ENCODE measurements at places on chromosomes 7 and 10. TPM values are rescaled to one million over a fixed set of nuclear protein-coding genes. Genes with fewer than 3 reads are reported as not detected.

PROSER2 gene
- 0.29 TPM for total RNA-seq

TEX36 gene
- not detected for total RNA-seq

LRIT1 gene
- not detected for total RNA-seq

PNLIPRP1 gene
- total RNA-seq, result not detected

SEPTIN14 gene
- total RNA-seq, result not detected

SUN3 gene
- 0.97 TPM for total RNA-seq

GRCh38 chr7:38558761-38559345 is 72.3 kb downstream of the AMPH start:
- no peak overlapping the region for H3K27ac ChIP-seq
- H3K4me3 ChIP-seq, result no peak overlapping the region
- no peaks in the 10 kb centered on the region for H3K27me3 ChIP-seq
- no peak for DNase-seq

DNA sequence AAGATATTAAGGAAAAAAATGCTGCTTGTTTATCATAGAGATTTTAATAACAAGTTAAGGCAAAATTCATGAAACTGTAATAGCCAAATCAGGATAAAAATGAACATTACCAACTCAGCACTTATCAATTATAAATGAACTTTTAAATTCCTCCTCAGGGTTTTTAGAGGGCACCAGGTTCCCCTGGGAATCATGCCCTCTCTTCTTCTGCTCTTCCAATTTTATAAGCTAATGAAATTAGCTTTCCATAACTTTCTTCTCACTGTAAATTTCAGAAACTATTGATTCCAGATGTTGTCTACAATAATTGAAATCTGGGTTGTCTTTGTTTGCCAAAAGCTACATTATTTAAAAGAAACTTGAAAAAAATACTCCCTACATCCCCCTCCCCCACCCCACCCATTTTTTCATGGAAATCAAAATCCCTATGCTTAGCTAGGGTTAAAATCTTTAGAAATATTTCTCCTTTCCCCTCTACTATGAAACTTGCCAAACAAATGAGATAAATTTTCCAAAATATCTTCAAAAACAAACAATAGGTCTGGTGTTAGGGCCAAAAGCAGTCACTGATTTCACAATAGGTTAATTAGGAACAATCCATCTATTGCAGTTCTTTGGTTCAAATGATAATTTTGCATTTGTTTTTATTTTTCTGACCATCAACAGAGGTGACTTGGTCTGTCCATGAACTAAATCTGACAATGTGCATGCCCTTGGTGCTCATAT is 187.7 kb downstream of the DOCK4 start:
- H3K4me1 ChIP-seq, result no peaks in the 10 kb centered on the region
- DNase-seq, result no peak
- H3K36me3 ChIP-seq, result no peaks in the 10 kb centered on the region

- DNase-seq, result no peak
- no peaks in the 10 kb centered on the region for H3K4me1 ChIP-seq
- H3K27me3 ChIP-seq, result peaks cover 9% of the 10 kb centered on the region
- H3K4me3 ChIP-seq, result no peak overlapping the region
Observed at GRCh38 chr10:10869592-10869991, 148.1 kb upstream of the CELF2 start.

- H3K36me3 ChIP-seq, result no peaks in the 10 kb centered on the region
- H3K4me1 ChIP-seq, result peaks cover 14% of the 10 kb centered on the region
- H3K27ac ChIP-seq, result no peak overlapping the region
- peaks cover 8% of the 10 kb centered on the region for H3K27me3 ChIP-seq
Observed at GRCh38 chr10:114655671-114656070, 2.4 kb downstream of the ABLIM1 start.

- H3K27ac ChIP-seq, result peak overlapping the region; percentile 68
- no peak for DNase-seq
- H3K27me3 ChIP-seq, result peaks cover 2% of the 10 kb centered on the region
- H3K36me3 ChIP-seq, result peaks cover 15% of the 10 kb centered on the region
Observed at GRCh38 chr10:69624245-69624786, 5.7 kb upstream of the FAM241B start.

DNA sequence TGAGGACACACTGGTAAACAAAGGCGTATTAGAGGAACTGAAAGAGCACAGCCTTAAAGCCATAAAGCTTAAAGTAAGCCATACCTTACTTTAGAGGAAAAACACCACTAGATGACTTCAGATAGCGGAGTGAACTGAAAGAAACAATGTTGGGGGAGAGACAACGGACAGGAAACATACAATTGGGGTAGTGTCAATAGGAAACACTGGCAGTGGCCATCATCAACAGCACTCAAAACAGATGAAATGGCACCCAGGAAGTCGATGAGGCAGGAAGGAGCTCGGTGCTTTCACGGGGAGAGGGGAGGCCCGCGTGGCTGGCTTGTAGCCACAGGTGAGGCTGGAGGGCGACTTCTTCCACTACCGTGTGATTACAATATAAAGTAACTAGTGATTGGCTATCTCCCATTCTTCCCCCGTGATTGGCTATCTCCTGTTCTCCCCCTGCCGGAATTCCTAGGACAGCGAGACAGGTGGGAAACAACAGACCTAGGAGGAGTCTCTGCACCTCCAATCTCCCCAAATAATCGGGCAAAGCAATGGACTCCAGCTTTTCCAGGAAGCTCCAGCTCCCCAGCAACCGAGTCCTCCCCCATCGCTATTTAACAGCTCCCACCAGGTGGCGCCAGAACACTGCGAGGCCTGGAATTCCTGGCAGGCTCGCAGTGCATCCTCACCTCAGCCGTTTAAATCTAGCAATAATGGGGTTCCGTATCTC is 2.4 kb upstream of the TAS2R38 start:
- peak overlapping the region; percentile 63 for H3K4me3 ChIP-seq
- H3K27me3 ChIP-seq, result no peaks in the 10 kb centered on the region
- peak; percentile 77 for DNase-seq
- H3K36me3 ChIP-seq, result no peaks in the 10 kb centered on the region
- peaks cover 22% of the 10 kb centered on the region for H3K4me1 ChIP-seq

- H3K4me1 ChIP-seq, result peaks cover 42% of the 10 kb centered on the region
- no peaks in the 10 kb centered on the region for H3K27me3 ChIP-seq
- H3K4me3 ChIP-seq, result peak overlapping the region; percentile 74
Observed at GRCh38 chr7:44750424-44750823, 1.8 kb downstream of the ZMIZ2 start.

DNA sequence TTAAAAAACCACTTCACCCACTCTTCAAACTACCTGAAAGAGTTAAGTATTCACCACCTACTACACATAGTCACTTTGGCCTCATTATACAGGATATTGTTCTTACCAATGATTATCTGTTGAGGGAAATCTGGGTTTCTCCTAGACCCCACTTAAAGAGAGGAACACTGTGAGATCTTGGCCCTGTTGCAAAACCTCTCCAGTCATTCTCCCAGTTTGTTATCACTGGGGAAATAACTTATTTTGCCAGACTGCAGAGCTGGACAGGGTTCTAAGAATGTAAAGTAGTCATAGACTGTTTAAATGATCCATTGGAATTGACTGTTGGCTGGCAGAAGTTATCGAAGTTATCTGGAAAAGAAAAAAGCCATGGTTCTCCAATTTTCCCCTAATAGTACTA is 143.8 kb downstream of the HGF start:
- H3K27ac ChIP-seq, result no peak overlapping the region
- no peaks in the 10 kb centered on the region for H3K4me1 ChIP-seq
- H3K4me3 ChIP-seq, result no peak overlapping the region
- DNase-seq, result no peak
- no peaks in the 10 kb centered on the region for H3K36me3 ChIP-seq
- H3K27me3 ChIP-seq, result no peaks in the 10 kb centered on the region

GRCh38 chr7:128236924-128237586 is 4.0 kb upstream of the LEP start:
- H3K36me3 ChIP-seq, result peaks cover 9% of the 10 kb centered on the region
- DNase-seq, result peak; percentile 70
- peak overlapping the region; percentile 62 for H3K27ac ChIP-seq
- peaks cover 12% of the 10 kb centered on the region for H3K4me1 ChIP-seq
- peaks cover 14% of the 10 kb centered on the region for H3K27me3 ChIP-seq

DNA sequence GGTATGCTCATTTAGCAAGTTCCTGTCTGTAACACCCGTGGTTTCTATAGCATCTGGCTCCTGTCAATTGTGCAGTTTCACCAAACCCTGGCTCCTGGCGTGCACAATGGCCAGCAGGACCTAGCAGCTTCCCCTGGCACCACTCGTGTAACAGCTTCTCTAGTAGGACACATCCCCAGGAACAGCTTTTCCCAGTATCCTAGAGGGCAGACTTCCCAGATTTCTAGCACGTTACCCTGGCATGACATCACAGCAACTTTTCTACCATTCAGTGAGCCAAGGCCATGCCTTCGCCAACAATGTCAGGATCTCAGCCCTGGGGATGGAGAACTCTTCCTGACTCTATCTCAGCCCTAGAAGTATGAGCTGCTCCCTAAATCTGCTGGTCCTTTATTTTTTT is 6.5 kb downstream of the YME1L1 start:
- peaks cover 42% of the 10 kb centered on the region for H3K4me1 ChIP-seq
- H3K27me3 ChIP-seq, result no peaks in the 10 kb centered on the region
- DNase-seq, result no peak
- peaks cover 53% of the 10 kb centered on the region for H3K36me3 ChIP-seq
- no peak overlapping the region for H3K4me3 ChIP-seq

- no peaks in the 10 kb centered on the region for H3K36me3 ChIP-seq
- no peak overlapping the region for H3K27ac ChIP-seq
- peaks cover 2% of the 10 kb centered on the region for H3K27me3 ChIP-seq
- no peak overlapping the region for H3K4me3 ChIP-seq
Observed at GRCh38 chr7:138924501-138925225, 56.5 kb downstream of the KIAA1549 start.

GRCh38 chr10:95728526-95728925 is 27.4 kb upstream of the ENTPD1 start:
- H3K27me3 ChIP-seq, result peaks cover 35% of the 10 kb centered on the region
- H3K4me1 ChIP-seq, result no peaks in the 10 kb centered on the region
- no peak overlapping the region for H3K27ac ChIP-seq
- peaks cover 11% of the 10 kb centered on the region for H3K36me3 ChIP-seq
- DNase-seq, result no peak

GRCh38 chr7:101161692-101162471 is 3.5 kb downstream of the VGF start:
- peak overlapping the region; percentile 59 for H3K4me3 ChIP-seq
- no peak overlapping the region for H3K27ac ChIP-seq
- no peak for DNase-seq

- H3K27me3 ChIP-seq, result no peaks in the 10 kb centered on the region
- DNase-seq, result no peak
- H3K4me1 ChIP-seq, result no peaks in the 10 kb centered on the region
- H3K4me3 ChIP-seq, result no peak overlapping the region
- H3K27ac ChIP-seq, result no peak overlapping the region
- H3K36me3 ChIP-seq, result no peaks in the 10 kb centered on the region
Observed at GRCh38 chr7:162632-163297, 29.6 kb upstream of the FAM20C start.

Data from activated CD8-positive, alpha-beta T cell treated with anti-CD3 and anti-CD28 coated beads, Interleukin-2, amount 10 ng/mL, durations not matched to agents 7 days and 5 days (primary cell).